ENCODE measurements at places on chromosomes 3 and 15. TPM values are rescaled to one million over a fixed set of nuclear protein-coding genes. Genes with fewer than 3 reads are reported as not detected.

The PLIN1 gene
- 53.3 TPM for total RNA-seq

- H3K4me3 ChIP-seq = no peak overlapping the region
- no peak overlapping the region for H3K27ac ChIP-seq
- no peaks in the 10 kb centered on the region for H3K36me3 ChIP-seq
- H3K27me3 ChIP-seq = no peaks in the 10 kb centered on the region
These were observed 34.9 kb upstream of the CMC1 start for GRCh38 chr3:28206479-28206878.

GRCh38 chr15:100981086-100981485, 61.9 kb downstream of the LRRK1 start:
- no peak overlapping the region for H3K4me3 ChIP-seq
- no peaks in the 10 kb centered on the region for H3K36me3 ChIP-seq
- no peaks in the 10 kb centered on the region for H3K27me3 ChIP-seq
- no peaks in the 10 kb centered on the region for H3K4me1 ChIP-seq

- no peak for DNase-seq
- H3K4me1 ChIP-seq = peaks cover 30% of the 10 kb centered on the region
- H3K27ac ChIP-seq = peak overlapping the region; percentile 97
- no peaks in the 10 kb centered on the region for H3K27me3 ChIP-seq
- H3K36me3 ChIP-seq = no peaks in the 10 kb centered on the region
- peak overlapping the region; percentile 54 for H3K4me3 ChIP-seq
These were observed 36.2 kb downstream of the GAP43 start for GRCh38 chr3:115659253-115660220.

The INTS14 gene
- 28.0 TPM for total RNA-seq

The GOLGA8O gene
- not detected for total RNA-seq

- H3K4me3 ChIP-seq = no peak overlapping the region
- peak overlapping the region; percentile 11 for H3K27ac ChIP-seq
- DNase-seq = no peak
- H3K27me3 ChIP-seq = no peaks in the 10 kb centered on the region
These were observed 45.0 kb downstream of the SUCNR1 start for GRCh38 chr3:151918253-151919029.

The GOLGA8G gene
- not detected for total RNA-seq

DNA sequence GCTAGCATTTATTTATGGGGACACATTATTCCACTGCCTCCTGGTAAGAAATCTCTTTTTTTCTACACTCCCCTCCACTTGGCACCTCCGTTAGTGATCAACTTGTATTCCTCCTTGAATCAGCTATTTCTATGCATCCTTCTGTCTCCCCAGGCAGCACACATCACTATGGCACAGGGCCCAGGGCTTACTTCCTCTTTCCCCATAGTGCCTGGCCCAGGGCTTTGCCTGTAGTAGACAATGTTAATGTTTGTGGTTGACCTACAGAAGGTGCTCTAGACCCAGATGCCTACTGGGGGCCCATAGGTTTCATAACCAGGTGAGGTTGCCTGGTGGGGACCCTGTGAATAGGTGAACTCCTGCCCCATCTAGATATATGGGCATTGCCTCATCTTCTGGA, 44.9 kb downstream of the EPHB1 start:
- H3K27me3 ChIP-seq = no peaks in the 10 kb centered on the region
- DNase-seq = no peak
- no peaks in the 10 kb centered on the region for H3K4me1 ChIP-seq

- H3K27me3 ChIP-seq = no peaks in the 10 kb centered on the region
- H3K27ac ChIP-seq = no peak overlapping the region
- no peak overlapping the region for H3K4me3 ChIP-seq
- no peak for DNase-seq
These were observed 50.3 kb upstream of the ATP13A3 start for GRCh38 chr3:194536871-194537637.

DNA sequence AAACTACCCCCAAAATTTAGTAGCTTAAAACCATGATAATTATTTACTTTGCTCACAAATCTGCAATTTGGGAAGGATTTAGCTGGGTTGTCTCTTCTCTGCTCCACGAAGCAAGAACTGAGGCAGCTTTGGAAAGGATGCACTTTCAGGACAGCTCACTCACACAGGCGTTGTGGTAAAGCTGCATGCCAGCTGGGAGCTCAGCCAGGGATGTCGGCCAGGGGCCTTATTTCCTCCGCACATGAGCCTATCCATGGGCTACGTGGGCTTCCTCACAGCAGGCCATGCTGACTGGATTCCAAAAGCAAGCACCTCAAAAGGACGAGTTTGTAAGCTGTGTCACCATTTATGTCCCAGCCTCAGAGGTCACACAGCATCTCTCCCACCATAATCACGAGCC, 301.3 kb upstream of the IGF1R start:
- no peaks in the 10 kb centered on the region for H3K27me3 ChIP-seq
- no peak overlapping the region for H3K27ac ChIP-seq
- no peaks in the 10 kb centered on the region for H3K36me3 ChIP-seq
- H3K4me1 ChIP-seq = no peaks in the 10 kb centered on the region
- no peak overlapping the region for H3K4me3 ChIP-seq
- peak; percentile 77 for DNase-seq

The PARP15 gene
- 5.9 TPM for total RNA-seq

DNA sequence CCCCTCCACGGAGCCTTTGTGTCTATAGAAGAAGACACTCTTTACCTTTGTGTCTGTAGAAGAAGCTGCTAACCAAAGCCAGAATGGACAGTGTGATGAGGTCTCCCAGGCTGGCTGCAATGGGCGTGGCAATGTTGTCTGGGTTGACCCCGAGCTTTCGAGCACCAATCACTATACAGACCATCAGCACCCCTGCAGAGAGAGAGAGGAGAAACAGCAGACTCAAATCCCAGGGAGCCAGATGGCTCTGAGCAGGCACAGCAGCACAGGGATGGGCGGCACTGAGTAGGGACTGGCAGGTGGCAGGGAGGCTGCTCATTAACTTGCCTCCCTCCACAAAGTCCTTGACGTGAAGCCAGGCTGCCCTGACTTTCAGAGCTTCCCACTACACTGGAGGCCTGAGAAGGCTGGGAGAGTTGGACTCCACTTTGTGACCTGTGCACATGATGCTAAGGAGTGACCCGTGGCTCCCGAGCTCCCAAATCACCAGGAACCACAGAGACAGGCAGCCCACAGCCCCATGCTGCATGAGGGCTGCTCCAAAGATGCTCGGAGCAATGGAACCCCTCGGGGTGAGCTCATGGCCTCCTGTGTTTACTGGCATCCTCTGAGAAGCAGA, 53.9 kb downstream of the ROPN1B start:
- H3K36me3 ChIP-seq = no peaks in the 10 kb centered on the region
- DNase-seq = peak; percentile 70
- no peaks in the 10 kb centered on the region for H3K4me1 ChIP-seq
- no peak overlapping the region for H3K4me3 ChIP-seq

The SCN5A gene
- 9.3 TPM for total RNA-seq

The GNB4 gene
- 23.3 TPM for total RNA-seq

DNA sequence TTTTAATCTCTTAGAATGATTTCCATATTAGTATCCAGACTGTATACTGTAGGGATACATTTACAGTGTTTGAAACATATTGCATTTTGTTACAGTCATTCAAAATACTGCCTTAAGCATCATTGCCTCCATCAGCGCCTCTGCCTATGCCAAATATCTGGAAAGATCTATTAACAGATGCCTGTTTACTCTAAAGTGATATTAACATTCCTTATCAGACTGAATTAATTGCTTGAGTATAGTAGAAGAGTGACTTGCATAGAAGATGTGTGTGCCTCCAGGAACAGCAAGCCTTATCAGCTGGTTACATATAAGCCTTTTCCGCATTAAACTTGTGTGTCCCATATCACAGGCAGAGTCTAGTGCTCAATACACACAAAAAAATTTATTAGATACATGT, 379.1 kb downstream of the CADM2 start:
- DNase-seq = no peak
- H3K4me1 ChIP-seq = no peaks in the 10 kb centered on the region
- H3K4me3 ChIP-seq = no peak overlapping the region
- H3K27ac ChIP-seq = no peak overlapping the region
- H3K36me3 ChIP-seq = no peaks in the 10 kb centered on the region

DNA sequence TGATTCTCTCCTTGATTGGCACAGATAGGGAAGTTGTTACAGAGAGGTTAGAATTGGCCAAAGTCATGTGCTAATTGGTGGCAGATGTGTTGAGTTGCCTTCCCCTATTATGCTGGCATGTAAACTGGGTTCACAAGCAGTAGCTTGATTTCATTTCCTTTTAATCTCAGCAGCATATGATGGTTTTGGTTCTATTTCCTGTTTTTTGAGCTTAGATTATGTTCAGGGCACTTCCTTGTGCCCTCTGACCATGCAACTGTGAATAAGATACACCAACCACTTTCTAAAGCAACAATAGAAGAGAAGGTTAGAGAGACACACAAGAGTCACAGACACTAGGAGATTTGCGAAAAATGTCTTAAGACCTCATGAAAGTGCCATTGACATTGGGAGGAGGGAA, 16.5 kb downstream of the HPS3 start:
- no peak overlapping the region for H3K4me3 ChIP-seq
- no peaks in the 10 kb centered on the region for H3K27me3 ChIP-seq
- no peak overlapping the region for H3K27ac ChIP-seq
- no peaks in the 10 kb centered on the region for H3K36me3 ChIP-seq
- no peaks in the 10 kb centered on the region for H3K4me1 ChIP-seq

The CYP11A1 gene
- total RNA-seq = 8.8 TPM

- no peaks in the 10 kb centered on the region for H3K36me3 ChIP-seq
- no peak overlapping the region for H3K4me3 ChIP-seq
- no peaks in the 10 kb centered on the region for H3K4me1 ChIP-seq
- no peaks in the 10 kb centered on the region for H3K27me3 ChIP-seq
These were observed 32.2 kb upstream of the KLHL25 start for GRCh38 chr15:85826756-85827515.

DNA sequence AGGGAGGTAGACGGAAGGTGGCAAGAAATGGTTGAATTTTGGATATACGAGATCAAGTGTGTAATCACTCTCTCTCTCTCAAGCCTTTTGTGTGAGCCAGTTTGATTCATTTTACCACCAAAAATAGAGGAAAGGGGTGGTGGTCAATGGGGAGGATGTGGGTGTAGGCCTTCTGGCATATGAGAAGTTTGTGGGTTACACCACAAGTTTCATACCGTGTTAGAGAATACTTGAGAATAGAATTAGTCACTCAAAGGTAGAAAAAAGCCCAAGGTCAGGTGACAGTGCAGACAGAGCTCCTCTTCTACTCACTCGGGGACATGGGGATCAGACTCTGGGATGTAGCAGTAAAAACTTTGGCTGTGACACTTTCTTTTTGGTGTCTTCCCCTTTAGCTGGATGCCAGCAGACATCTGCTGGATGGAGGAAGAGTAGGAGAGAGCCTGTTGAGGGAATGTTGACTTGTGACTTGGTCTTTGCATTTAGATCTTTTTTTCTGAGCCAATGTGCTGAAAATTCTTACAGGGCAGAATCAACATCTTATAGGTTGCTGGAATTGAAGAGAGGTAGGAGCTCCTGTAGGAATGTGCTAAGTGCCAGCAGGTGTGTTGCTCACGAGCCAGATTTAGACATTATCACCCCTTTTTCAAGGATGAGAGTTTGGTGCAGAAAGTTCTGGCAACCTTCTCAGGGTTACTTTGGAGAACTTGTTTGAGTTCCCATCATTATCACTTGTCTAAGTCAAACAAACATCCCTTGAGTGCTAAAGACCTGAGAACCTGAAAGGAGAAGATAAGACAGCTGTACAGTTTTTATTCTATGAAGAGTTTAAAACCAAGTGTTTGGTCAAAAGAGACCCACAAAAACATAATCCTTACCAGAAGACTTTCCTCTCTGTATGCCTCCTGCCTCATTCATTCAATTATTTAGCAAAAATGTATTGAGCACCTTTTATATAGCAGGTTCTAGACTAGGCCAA, 43.9 kb upstream of the RYK start:
- H3K4me3 ChIP-seq = no peak overlapping the region
- H3K4me1 ChIP-seq = peaks cover 14% of the 10 kb centered on the region
- DNase-seq = no peak
- H3K36me3 ChIP-seq = no peaks in the 10 kb centered on the region

DNA sequence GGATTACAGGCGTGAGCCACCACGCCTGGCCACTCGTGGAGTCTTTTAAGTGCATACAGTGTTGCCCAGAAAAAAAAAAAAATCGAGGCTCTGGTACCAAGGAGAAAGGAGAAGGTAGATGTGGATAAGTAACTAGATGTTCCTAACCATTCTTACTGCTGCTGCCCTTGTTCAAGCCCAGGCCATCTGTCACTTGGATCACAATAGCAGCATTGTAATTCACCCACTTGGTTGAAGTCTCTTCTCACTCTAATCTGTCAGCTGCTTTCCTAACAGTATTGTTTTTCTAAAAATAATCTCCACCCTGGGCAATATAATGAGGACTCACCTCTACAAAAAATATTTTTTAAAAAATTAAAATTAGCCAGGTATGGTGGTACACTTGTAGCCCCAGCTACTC, 58.0 kb upstream of the CRTC3 start:
- DNase-seq = no peak
- H3K4me3 ChIP-seq = no peak overlapping the region
- H3K27ac ChIP-seq = no peak overlapping the region
- no peaks in the 10 kb centered on the region for H3K4me1 ChIP-seq

The GCSAM gene
- total RNA-seq = 1.5 TPM

The GOLGA8T gene
- 1.5 TPM for total RNA-seq

- H3K4me1 ChIP-seq = no peaks in the 10 kb centered on the region
- no peaks in the 10 kb centered on the region for H3K36me3 ChIP-seq
- no peak for DNase-seq
- no peak overlapping the region for H3K4me3 ChIP-seq
These were observed 44.1 kb downstream of the SLC41A3 start for GRCh38 chr3:126039870-126040269.

DNA sequence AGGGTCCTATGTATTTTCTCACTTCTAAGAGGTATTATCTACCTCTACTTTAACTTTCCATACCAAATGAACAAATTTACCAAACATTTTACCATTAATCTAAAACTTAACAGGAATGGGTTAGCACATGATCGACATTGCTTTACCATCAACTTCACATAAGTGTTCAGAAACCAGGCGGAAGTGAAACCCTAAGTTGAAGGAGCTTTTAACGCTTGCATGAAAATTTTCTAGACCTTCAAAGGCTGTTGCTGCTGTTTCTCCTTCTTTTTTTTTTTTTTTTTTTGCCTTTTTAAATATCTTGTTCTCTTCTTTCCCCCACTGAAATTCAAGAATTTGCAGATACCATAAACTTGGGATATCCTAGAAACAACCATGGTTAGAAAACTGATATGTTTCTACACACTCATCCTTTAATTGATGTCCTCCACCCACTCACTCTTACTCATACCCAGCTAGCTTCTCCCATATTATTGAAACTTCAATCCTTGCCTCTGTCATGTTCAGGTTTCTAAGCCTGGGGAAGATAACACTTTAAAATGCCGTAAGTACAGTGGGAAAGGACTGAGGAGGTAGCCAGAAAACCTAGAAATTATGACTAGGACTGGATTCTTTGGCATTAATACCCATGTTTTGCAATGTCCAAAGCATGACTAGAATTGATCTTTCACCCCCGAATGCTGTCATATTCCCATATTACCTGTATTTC, 24.7 kb downstream of the MYO5A start:
- no peak for DNase-seq
- H3K4me1 ChIP-seq = peaks cover 12% of the 10 kb centered on the region
- H3K4me3 ChIP-seq = no peak overlapping the region
- no peak overlapping the region for H3K27ac ChIP-seq
- no peaks in the 10 kb centered on the region for H3K27me3 ChIP-seq

GRCh38 chr3:133457465-133458067, 57.7 kb downstream of the BFSP2 start:
- DNase-seq = no peak
- H3K4me1 ChIP-seq = peaks cover 36% of the 10 kb centered on the region

The PIAS1 gene
- 88.1 TPM for total RNA-seq
